ENCODE measurements at places on chromosomes 12 and 14. TPM values are rescaled to one million over a fixed set of nuclear protein-coding genes. Genes with fewer than 3 reads are reported as not detected.

GRCh38 chr12:109719123-109720022 is 5.7 kb downstream of the FAM222A start:
- no peak for DNase-seq
- no peak overlapping the region for H3K27ac ChIP-seq
- H3K36me3 ChIP-seq, result no peaks in the 10 kb centered on the region
- peaks cover 9% of the 10 kb centered on the region for H3K4me1 ChIP-seq

- H3K36me3 ChIP-seq, result no peaks in the 10 kb centered on the region
- no peaks in the 10 kb centered on the region for H3K4me1 ChIP-seq
- no peak overlapping the region for H3K4me3 ChIP-seq
- no peak for DNase-seq
These were observed 297.1 kb downstream of the PDZRN4 start for GRCh38 chr12:41485203-41485602.

ADAM21 gene
- total RNA-seq, result 0.12 TPM

- peaks cover 73% of the 10 kb centered on the region for H3K27me3 ChIP-seq
- no peak overlapping the region for H3K4me3 ChIP-seq
- peaks cover 27% of the 10 kb centered on the region for H3K4me1 ChIP-seq
These were observed 2.0 kb upstream of the P3H3 start for GRCh38 chr12:6826125-6826733.

GRCh38 chr12:10740182-10740581 is 17.1 kb upstream of the YBX3 start:
- no peak for DNase-seq
- H3K4me3 ChIP-seq, result no peak overlapping the region
- no peak overlapping the region for H3K27ac ChIP-seq
- H3K36me3 ChIP-seq, result no peaks in the 10 kb centered on the region

- peak overlapping the region; percentile 61 for H3K27ac ChIP-seq
- H3K36me3 ChIP-seq, result no peaks in the 10 kb centered on the region
- H3K27me3 ChIP-seq, result no peaks in the 10 kb centered on the region
- H3K4me1 ChIP-seq, result peaks cover 67% of the 10 kb centered on the region
These were observed 2.8 kb downstream of the RAPGEF3 start for GRCh38 chr12:47755655-47756562.

ATP2B1 gene
- total RNA-seq, result 110 TPM

EXOC3L4 gene
- total RNA-seq, result not detected

RNASE7 gene
- total RNA-seq, result not detected

RERGL gene
- not detected for total RNA-seq

- H3K27ac ChIP-seq, result peak overlapping the region; percentile 35
- no peaks in the 10 kb centered on the region for H3K27me3 ChIP-seq
- peaks cover 52% of the 10 kb centered on the region for H3K4me1 ChIP-seq
- no peak for DNase-seq
- peaks cover 55% of the 10 kb centered on the region for H3K36me3 ChIP-seq
These were observed 19.1 kb downstream of the SH2B3 start for GRCh38 chr12:111424793-111425251.

GRCh38 chr12:72264548-72265175 is 7.5 kb upstream of the TRHDE start:
- DNase-seq, result no peak
- H3K4me3 ChIP-seq, result no peak overlapping the region
- H3K27me3 ChIP-seq, result peaks cover 3% of the 10 kb centered on the region
- H3K4me1 ChIP-seq, result no peaks in the 10 kb centered on the region
- no peaks in the 10 kb centered on the region for H3K36me3 ChIP-seq
- H3K27ac ChIP-seq, result no peak overlapping the region

DNA sequence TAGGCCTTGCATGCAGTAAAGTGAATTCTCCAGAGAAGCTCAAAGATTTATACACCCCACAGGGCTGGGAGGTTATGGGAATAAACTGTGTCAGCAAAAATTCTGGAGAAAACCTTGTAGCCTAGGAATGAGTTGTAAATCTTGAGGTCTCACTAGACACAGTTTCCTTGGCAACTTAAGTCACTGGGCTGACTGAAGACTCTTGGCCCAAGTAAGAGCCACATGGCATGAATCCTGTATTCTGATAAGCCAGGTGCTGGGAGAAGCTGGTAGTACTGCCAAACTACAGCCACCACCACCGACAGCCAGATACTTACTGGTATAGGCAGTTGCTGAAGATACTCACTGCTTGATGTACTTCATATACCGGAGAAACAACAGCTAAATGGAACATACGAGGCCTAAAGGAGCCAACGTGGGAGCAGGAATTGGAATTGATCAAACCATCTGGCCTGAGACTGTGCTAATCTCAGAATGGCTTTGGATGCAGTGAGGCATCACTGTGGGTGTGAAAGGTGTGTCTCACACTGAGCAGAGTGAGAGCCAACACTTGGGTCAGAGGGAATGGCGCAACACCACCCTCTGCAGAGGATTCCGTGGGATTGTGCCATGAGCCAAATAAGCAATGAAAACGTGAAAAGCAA is 102.8 kb upstream of the TMCC3 start:
- H3K4me1 ChIP-seq, result no peaks in the 10 kb centered on the region
- H3K4me3 ChIP-seq, result no peak overlapping the region
- no peak overlapping the region for H3K27ac ChIP-seq
- no peak for DNase-seq
- no peaks in the 10 kb centered on the region for H3K27me3 ChIP-seq

GRCh38 chr14:100775831-100776591 is 49.3 kb downstream of the DLK1 start:
- no peak overlapping the region for H3K27ac ChIP-seq
- H3K4me1 ChIP-seq, result no peaks in the 10 kb centered on the region
- H3K4me3 ChIP-seq, result no peak overlapping the region

SLC8B1 gene
- total RNA-seq, result 22.4 TPM

SLCO1C1 gene
- total RNA-seq, result not detected

LRRIQ1 gene
- total RNA-seq, result not detected

BHLHE41 gene
- 34.5 TPM for total RNA-seq

DNA sequence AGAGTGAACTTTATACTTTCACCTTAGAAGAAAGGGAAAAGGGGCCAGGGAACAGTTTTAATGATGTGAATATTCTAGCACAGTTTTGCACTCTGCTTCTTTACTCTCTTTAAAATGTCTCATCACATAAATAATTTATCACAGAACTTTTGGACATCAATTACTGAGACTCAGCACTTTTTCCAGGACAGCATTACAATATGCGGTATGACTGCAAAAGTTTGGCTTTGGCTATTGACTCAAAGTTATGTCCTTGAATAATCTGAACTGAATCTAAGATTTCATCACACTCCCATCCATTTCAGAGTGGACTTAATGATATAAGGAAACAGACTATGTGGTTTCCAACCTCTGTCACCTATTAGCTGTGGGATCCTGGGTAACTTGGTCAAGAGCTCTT is 11.7 kb downstream of the CCER1 start:
- peaks cover 8% of the 10 kb centered on the region for H3K27me3 ChIP-seq
- no peak for DNase-seq
- no peaks in the 10 kb centered on the region for H3K4me1 ChIP-seq

CYP27B1 gene
- 2.5 TPM for total RNA-seq

DNA sequence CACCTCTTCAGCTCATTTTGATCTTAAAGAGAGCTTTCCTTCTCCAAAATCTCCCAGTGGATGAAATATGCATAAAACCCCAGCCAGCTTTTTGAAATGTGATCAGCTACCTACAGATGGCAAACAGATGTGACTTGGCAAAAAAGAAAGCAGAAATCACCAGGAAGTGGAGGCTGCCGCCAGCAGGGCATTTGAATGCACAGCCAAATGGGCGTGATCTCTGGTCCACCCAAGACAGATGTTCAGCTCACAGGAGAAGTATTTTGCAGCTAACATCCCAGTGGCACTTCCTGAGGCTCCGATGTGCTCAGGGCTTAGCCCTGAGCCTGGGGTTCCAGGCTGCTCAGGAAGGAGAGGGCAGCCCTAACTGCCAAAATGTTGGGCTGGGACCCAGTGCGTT is 78.3 kb downstream of the LGMN start:
- peaks cover 75% of the 10 kb centered on the region for H3K36me3 ChIP-seq
- H3K27ac ChIP-seq, result peak overlapping the region; percentile 52
- H3K27me3 ChIP-seq, result no peaks in the 10 kb centered on the region
- DNase-seq, result no peak

SOAT2 gene
- total RNA-seq, result not detected

DNA sequence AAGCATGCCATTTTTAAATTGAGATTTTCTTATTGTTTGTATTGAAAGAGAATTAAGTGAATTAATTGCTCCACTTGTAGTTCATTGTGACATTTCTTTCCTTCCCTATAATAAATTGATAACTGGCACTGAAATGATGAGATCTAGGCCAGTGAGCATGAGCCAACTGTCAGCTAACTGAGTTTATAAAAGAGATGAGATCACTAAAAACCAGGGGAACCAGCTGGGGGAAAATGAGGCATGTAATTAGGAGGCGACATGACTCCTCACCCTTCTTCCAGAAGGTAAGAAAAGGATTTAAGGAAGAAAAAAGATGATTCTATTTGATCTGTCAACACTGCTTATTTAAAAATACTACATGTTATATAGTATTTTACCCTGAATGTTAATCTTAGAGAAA is 104.5 kb upstream of the DNM1L start:
- H3K36me3 ChIP-seq, result peaks cover 2% of the 10 kb centered on the region
- H3K4me1 ChIP-seq, result peaks cover 11% of the 10 kb centered on the region
- no peak overlapping the region for H3K27ac ChIP-seq
- no peak for DNase-seq

DNA sequence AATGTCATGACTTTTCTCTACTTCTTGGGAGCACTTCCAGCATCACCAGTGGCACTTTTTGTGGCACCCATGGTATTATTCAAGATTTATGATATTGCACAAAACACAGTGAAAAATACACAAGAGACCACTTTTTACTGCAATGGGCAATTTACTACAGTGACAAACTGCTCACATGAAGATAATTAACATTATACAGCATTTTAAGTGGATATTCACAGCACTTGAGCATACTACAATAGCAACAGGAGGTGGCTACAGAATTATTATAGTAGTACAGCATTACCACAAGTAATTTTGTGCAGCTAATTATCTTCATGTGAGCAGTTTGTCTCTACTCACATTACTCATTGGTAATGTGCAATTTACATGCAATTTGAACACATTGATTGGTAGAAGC is 18.3 kb downstream of the IL26 start:
- peaks cover 11% of the 10 kb centered on the region for H3K27me3 ChIP-seq
- H3K4me3 ChIP-seq, result no peak overlapping the region
- no peak overlapping the region for H3K27ac ChIP-seq
- no peaks in the 10 kb centered on the region for H3K4me1 ChIP-seq
- DNase-seq, result no peak
- no peaks in the 10 kb centered on the region for H3K36me3 ChIP-seq

- no peak overlapping the region for H3K27ac ChIP-seq
- no peaks in the 10 kb centered on the region for H3K27me3 ChIP-seq
- no peak overlapping the region for H3K4me3 ChIP-seq
- DNase-seq, result no peak
- peaks cover 70% of the 10 kb centered on the region for H3K4me1 ChIP-seq
These were observed 24.2 kb downstream of the YY1 start for GRCh38 chr14:100263141-100263540.

GRCh38 chr12:32734952-32735351 is 20.7 kb downstream of the YARS2 start:
- peaks cover 79% of the 10 kb centered on the region for H3K36me3 ChIP-seq
- DNase-seq, result no peak
- no peaks in the 10 kb centered on the region for H3K4me1 ChIP-seq
- H3K4me3 ChIP-seq, result no peak overlapping the region

GRCh38 chr14:92368001-92368400 is 45.0 kb downstream of the SLC24A4 start:
- H3K36me3 ChIP-seq, result no peaks in the 10 kb centered on the region
- H3K27me3 ChIP-seq, result peaks cover 15% of the 10 kb centered on the region
- no peak overlapping the region for H3K4me3 ChIP-seq
- no peak for DNase-seq
- H3K4me1 ChIP-seq, result no peaks in the 10 kb centered on the region
- H3K27ac ChIP-seq, result no peak overlapping the region

DNA sequence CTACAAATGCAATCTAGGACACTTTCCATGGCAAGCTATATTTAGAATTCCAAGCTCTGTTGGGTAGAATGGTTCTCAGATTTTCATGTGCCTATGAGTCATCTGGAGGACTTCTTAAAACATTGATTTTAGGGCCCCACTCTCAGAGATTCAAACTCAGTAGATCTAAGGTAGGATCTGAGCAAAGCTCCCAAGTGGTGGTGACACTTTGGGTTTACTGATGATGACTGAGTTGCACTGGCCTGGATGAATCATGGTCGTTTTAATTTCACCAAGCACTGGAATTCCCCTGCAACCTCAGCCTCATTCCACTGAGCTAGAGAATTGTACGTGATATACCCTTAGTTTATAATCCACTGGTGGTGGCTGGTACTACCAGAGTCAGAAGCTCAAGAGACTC is 86.5 kb downstream of the PPM1H start:
- no peaks in the 10 kb centered on the region for H3K4me1 ChIP-seq
- no peaks in the 10 kb centered on the region for H3K36me3 ChIP-seq
- DNase-seq, result no peak
- no peak overlapping the region for H3K4me3 ChIP-seq
- H3K27me3 ChIP-seq, result peaks cover 3% of the 10 kb centered on the region

DNA sequence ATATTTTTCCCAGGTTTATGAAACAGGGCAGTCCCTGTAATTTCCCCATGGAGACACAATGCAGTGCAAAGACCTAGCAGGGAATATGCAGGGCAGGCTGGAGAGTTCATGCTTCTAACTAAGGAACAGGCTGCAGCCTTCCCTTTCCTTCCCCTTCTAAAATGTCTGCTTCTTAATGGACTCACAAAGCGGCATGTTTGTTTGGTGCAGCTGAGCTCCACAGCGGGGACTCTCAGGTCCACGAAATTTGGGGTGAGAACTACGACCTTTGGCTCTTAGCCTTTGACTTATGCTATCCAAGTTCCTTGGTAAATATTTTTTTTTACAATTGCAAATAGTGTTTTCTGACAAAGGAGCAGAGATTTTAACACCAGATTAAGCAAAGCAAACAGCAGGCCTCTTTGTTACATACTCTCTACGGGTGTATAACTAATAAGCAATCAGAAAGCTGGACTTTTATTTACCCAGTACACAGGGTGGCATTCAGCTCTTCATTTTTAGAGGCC is 323.6 kb downstream of the ZFP36L1 start:
- H3K4me1 ChIP-seq, result peaks cover 73% of the 10 kb centered on the region
- no peaks in the 10 kb centered on the region for H3K27me3 ChIP-seq
- DNase-seq, result no peak

GRCh38 chr12:14258575-14258940 is 106.9 kb upstream of the ATF7IP start:
- H3K27me3 ChIP-seq, result no peaks in the 10 kb centered on the region
- H3K4me1 ChIP-seq, result peaks cover 67% of the 10 kb centered on the region
- H3K27ac ChIP-seq, result peak overlapping the region; percentile 98
- peaks cover 14% of the 10 kb centered on the region for H3K36me3 ChIP-seq

- H3K4me3 ChIP-seq, result no peak overlapping the region
- peaks cover 17% of the 10 kb centered on the region for H3K36me3 ChIP-seq
- no peaks in the 10 kb centered on the region for H3K27me3 ChIP-seq
These were observed 8.7 kb upstream of the ZNF740 start for GRCh38 chr12:53171725-53172329.

- no peak overlapping the region for H3K4me3 ChIP-seq
- no peaks in the 10 kb centered on the region for H3K36me3 ChIP-seq
- H3K27me3 ChIP-seq, result peaks cover 3% of the 10 kb centered on the region
- H3K27ac ChIP-seq, result no peak overlapping the region
These were observed 46.8 kb upstream of the DLK1 start for GRCh38 chr14:100679707-100680438.

GRCh38 chr12:256225-256624 is 6.4 kb downstream of the SLC6A13 start:
- DNase-seq, result no peak
- no peak overlapping the region for H3K27ac ChIP-seq
- H3K27me3 ChIP-seq, result peaks cover 43% of the 10 kb centered on the region
- no peaks in the 10 kb centered on the region for H3K4me1 ChIP-seq
- no peak overlapping the region for H3K4me3 ChIP-seq

PPP1R1A gene
- total RNA-seq, result not detected

- H3K36me3 ChIP-seq, result no peaks in the 10 kb centered on the region
- H3K4me3 ChIP-seq, result no peak overlapping the region
- H3K27ac ChIP-seq, result no peak overlapping the region
- no peaks in the 10 kb centered on the region for H3K4me1 ChIP-seq
These were observed 14.8 kb upstream of the PAX9 start for GRCh38 chr14:36646664-36647416.

Data from activated B cell treated with CpG ODN at 0.5 μM for 24 hours (primary cell).